ENCODE measurements at places on chromosomes 7 and 10.

GRCh38 chr7:5143935-5144903, 45.8 kb upstream of the WIPI2 start:
- DNase-seq = peak; percentile 87

DNA sequence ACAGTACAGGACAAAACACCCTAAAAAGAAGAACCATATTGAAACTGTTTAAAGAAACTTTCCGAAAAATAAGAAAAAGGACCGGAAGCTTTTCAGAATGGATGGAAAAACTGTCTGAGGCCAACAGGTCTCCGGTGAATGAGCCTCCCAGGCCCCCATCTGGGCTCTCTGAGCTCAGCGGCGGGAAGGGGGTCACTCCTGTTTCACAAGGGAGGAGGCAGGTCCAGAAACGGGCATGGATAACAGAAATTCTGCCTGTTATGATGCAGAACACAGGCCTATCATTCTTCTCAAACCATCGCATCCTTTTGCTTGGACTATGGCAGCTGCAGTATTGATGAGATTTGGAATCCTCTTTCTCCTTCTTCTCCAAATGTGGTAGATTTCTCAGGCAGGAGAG, 58.9 kb upstream of the SHH start:
- peak; percentile 8 for DNase-seq

DNA sequence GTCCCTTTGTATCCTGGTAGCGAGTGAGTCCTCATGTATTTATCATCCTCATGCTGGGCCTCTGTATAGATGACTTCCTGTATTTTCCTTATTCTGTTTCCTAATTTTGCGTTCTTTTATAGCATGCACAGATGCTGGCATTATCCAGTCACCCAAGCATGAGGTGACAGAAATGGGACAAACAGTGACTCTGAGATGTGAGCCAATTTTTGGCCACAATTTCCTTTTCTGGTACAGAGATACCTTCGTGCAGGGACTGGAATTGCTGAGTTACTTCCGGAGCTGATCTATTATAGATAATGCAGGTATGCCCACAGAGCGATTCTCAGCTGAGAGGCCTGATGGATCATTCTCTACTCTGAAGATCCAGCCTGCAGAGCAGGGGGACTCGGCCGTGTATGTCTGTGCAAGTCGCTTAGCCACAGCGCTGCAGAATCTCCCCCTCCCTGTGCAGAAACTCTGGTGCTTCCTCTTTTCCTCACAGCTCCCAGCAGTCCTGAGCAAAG, 183.1 kb upstream of the PRSS58 start:
- no peak for DNase-seq

DNA sequence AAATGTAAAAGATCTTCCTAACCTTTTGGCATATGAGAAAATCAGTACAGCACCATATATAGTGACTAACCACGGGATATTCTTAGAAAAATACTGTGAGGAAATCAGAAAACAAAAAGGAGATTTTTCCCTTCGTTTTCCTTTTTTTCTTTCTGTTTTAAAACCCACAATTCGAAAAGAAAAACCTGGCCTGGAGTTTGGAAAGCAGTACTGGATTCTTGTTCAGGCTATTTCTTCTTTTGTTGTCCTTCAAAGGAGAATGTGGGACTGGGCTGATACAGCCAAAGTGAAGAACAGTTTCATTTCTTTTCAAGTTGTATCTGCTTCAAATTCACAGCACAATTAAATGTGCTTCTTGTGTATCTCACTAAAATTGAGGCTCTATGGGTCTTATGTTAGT, 156.8 kb upstream of the PHYHIPL start:
- no peak for DNase-seq

GRCh38 chr10:110812583-110812982, 59.1 kb upstream of the PDCD4 start:
- DNase-seq = no peak

DNA sequence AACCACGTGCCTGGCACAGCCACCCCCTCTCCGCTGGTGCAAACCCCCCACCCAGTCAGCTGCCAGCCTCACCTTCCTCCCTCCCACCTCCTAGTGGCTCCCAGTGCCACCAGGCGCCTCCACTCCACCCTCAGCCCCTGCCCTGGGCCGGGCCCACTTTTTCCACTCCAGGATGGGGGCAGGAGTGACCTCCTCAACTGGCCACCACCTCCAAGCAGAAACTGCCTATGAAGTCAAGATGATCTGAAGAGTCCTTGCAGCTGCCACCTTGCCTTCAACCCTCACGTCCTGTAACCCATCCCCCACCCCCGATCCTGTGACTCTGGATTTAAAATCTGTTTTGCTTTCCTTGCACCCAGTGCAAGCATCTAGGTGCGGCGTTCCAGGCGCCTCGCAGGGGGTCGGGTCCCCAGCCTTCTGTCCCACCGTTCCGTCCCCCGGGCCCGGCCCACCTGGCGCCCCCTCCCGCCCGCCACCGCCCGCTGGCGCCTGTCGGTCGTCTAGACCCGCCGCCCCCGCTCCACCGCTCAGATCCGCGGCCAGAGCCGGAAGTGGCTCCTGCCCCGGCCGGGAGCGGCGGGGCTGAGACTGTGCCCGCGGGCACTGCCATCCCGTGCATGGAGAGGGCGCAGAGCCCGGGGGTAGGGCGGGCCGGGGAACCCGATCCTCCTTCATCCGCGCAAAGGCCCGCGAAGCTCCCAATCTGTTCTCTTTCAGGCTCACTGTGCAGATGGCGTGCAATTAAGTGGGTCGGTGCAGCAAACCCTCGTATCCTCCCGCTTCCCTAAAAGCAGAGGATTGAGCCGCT, 51.2 kb upstream of the GTF2I start:
- DNase-seq = peak; percentile 50

GRCh38 chr10:17747883-17748550, 4.0 kb upstream of the TMEM236 start:
- no peak for DNase-seq

GRCh38 chr10:43904844-43905243, 256.2 kb upstream of the ZNF32 start:
- DNase-seq = no peak

DNA sequence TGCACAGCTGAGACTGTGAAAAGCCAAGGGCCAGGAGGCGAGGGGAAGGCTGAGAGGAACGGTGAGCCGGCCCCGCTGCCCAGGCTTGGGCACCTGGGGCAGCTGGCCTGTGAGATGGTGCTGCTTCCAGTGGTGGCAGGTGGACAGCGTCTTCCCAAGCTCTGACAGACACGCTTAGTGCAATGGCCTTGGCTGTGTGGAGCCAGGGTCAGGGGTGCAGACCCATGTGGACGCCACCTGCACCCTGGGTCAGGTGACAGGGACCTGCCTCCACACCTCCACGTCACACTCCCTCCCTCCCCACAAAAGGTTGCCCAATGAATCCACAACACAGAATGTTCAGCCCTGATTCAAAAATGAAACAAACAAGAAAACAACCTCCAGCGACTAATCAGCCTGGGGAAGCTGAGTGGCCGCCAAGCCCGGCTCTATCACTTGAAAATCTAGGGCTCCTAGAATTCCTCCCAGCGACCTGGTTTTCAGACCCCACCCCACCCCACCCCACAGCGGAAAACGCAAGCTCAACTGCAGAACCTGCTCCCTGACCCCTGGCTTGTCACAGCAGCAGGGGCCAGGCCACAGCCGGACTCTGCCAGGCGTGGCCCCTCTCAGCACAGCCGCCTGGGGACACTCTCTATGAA, 54.3 kb downstream of the PRKAG2 start:
- no peak for DNase-seq

DNA sequence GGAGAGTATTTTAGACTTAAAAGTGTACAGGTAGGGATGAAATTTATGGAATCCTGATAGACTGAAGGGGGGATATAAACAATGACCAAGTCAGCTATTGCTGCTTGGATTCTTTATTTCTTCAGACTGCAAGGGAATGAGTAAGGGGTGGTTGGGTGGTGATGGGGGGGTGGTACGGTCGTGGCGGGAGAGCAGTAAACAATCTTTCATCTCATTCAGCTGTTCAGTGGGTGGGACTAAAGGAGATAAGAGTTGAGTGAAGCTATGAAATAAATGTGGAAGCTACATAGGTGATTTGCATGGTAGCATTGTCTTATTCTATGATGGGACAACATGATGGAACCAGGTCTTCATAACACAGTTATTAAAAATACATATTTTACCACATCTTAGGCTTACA, 1.8 kb downstream of the SEPTIN7 start:
- DNase-seq = no peak

DNA sequence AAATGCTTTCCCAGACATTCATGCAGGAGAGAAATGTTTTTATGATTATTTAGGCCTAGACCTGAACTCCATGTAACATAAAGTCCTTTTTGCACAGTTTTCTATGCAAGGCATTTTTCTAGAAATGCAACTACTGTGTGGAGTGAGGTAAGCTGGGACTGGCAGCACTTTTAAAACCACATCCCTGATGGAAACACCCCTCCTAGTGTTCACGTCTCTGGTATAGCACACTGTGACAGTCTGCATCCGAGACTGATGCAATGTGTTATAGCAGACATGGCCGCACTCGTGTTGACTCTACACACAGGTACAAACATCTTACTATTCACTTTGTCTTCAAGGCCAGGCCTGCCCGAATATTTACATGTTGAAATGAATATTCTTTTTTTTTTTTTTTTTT, 19.3 kb upstream of the ERCC6 start:
- no peak for DNase-seq

DNA sequence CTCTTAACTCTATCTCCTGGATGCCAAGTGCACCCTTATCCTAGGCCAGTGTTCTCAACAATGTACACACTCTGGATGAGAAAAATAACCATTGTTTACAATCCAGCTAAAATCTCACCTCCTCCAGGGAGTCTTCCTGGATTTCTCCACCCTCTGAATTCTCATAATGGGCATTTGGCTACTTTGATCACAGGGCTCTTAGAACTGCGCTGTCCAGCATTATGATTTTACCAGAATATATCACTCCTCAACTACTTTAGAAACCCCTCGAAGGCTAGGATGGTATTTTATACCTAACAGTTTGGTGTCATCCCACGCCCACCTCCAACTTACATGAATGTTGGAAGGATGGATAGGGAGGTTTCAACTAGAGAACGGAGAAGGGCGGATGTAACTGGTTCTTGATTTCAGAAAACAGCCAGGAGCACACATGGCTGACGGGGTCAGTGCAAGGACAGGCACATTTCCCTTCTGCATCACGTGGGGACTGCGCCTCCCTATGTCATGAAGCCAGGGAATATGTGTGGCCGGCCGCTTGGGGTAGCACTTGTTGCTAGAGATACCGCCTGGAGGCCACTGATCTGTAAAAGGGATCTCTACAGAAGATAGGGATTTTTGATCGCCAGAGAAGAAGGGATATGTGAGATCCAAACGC, 1.2 kb upstream of the ATP6V0E2 start:
- peak; percentile 48 for DNase-seq

DNA sequence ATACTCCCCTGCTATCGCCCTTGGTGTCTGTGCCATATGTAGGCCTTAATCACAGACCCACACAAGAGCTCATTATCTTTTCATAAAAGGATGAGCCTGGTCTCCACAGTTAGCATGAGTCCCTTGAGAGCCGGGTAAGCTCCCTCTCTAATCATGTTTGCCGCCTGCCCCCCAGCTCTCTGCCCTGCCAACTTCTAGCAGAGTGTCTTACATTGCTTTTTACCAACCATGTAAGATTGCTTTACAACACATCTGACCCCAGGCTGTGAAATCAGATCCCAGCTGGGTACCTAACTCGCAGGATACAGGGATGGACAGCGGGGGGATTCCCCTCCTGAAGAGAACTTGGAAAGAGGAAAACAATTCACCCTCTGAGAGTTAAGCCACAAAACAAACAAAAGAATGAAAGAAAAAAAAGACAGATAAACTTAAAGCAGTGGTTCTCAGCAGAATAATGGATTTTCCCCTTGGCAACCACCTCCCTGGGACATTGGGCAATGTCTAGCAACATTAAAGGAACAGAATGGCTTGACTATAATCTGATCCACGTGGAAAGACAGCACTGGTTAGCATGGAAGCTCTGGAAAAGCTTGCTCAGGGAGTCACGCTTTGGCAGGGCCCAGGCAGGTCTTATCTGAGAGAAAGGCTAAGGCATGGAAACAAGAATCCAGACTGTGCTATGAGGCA, 39.4 kb upstream of the ATOH7 start:
- no peak for DNase-seq

DNA sequence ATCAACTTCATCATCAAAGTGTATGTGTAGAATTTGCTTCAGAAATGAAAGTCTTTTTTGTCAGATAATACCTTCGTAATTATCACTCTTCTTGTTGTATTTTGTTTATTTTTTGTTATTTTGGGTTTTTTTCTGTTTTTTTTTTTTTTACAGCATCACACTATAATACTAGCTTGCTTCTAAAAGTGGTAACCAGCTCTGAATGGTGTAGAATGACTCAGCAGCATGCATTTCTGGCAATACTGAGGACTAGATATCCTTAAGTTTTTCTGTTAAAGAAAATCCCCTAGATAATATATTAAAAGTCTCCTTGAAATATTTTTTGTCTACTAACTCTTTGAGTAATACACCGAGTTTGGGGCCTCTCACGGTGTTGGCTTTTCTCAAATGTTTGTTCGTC, 109.1 kb downstream of the LMBR1 start:
- DNase-seq = no peak

- DNase-seq = no peak
Observed at GRCh38 chr10:33861016-33861704, 526.7 kb upstream of the NRP1 start.

GRCh38 chr10:132359305-132360040, 27.5 kb downstream of the LRRC27 start:
- DNase-seq = no peak

GRCh38 chr10:113148901-113149300, 198.9 kb downstream of the TCF7L2 start:
- DNase-seq = no peak

GRCh38 chr7:4713183-4713784, 31.2 kb downstream of the FOXK1 start:
- DNase-seq = no peak

DNA sequence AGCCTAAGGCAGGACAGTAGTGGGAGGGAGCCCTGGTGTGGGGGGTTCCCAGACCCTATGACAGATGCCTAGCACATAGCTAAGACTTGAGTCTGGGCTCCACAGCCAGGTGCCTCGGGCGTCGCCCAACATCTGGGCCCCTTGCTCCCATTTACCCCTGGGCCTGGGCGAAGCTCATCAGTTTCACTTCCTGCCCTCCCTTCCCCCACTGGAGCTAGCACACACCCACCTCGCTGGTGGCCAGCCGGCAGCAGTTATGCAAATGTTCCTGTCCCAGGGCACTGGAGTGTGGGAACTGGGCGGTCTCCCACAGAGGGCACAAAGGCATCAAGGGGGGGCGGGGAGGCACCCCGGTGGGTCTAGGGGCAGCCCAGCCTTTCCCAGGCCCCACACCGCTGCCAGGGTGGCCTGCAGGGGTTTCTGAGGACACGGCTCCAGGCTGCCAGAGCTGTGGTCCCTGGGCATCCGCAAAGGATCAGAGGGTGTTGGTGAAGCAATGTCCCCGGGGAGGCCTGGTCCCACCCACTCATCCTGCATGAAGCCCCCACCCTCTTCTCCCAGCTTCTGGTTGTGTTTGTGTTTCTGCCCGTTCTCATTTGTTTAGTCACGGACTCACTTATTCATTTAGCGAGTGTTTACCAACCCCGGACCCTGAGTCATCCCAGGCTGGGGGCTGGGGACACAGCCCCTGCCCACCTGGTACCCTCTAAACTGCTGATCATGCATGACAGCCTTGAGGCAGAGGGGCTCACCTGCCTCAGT, 20.4 kb downstream of the SH2B2 start:
- peak; percentile 70 for DNase-seq
